ENCODE measurements at places on chromosomes 12 and 14. TPM values are rescaled to one million over a fixed set of nuclear protein-coding genes. Genes with fewer than 3 reads are reported as not detected.

Gene DLK1
- 1.4 TPM for total RNA-seq

Gene IFT43
- 26.8 TPM for total RNA-seq

Gene FAM90A1
- total RNA-seq, result not detected

Gene TSHR
- 0.92 TPM for total RNA-seq

Gene CAPS2
- total RNA-seq, result 19.1 TPM

Gene DENND5B
- 53.7 TPM for total RNA-seq

Gene KRT82
- not detected for total RNA-seq

Gene PROX2
- not detected for total RNA-seq

Gene LMNTD1
- total RNA-seq, result 4.6 TPM

Gene MYF6
- 0.92 TPM for total RNA-seq

Gene ZNF84
- 97.1 TPM for total RNA-seq

Gene GEMIN2
- total RNA-seq, result 49.6 TPM

Gene BDKRB1
- total RNA-seq, result not detected

Gene PRPH
- total RNA-seq, result 1.4 TPM

Gene PTCSC3
- total RNA-seq, result 0.69 TPM

Gene APOF
- total RNA-seq, result not detected

Gene NDUFA12
- 112 TPM for total RNA-seq

Gene C1RL
- 4.6 TPM for total RNA-seq

Gene KERA
- total RNA-seq, result 0.23 TPM

Gene DIP2B
- total RNA-seq, result 64.1 TPM

Gene KCNK10
- total RNA-seq, result 24.5 TPM

Gene C12orf56
- 1.2 TPM for total RNA-seq

Gene SERPINA9
- total RNA-seq, result not detected

Gene RHEBL1
- 1.6 TPM for total RNA-seq

Gene CYP46A1
- total RNA-seq, result 19.6 TPM

Gene CLEC4D
- total RNA-seq, result not detected

Gene PAPOLA
- 229 TPM for total RNA-seq

Gene HSPB8
- 9.2 TPM for total RNA-seq

Gene KRT3
- 0.23 TPM for total RNA-seq

Gene PRKAG1
- 37.8 TPM for total RNA-seq

Gene PLXNC1
- 111 TPM for total RNA-seq

Gene P2RX2
- not detected for total RNA-seq

Gene SLC2A14
- total RNA-seq, result 0.23 TPM

Gene TAS2R43
- total RNA-seq, result 5.5 TPM

Gene INHBE
- total RNA-seq, result not detected

Gene TEX22
- total RNA-seq, result 0.46 TPM

Gene IKZF4
- total RNA-seq, result 3.7 TPM

Gene LRIG3
- 9.0 TPM for total RNA-seq
